ENCODE measurements at places on chromosomes 16 and 17.

DNA sequence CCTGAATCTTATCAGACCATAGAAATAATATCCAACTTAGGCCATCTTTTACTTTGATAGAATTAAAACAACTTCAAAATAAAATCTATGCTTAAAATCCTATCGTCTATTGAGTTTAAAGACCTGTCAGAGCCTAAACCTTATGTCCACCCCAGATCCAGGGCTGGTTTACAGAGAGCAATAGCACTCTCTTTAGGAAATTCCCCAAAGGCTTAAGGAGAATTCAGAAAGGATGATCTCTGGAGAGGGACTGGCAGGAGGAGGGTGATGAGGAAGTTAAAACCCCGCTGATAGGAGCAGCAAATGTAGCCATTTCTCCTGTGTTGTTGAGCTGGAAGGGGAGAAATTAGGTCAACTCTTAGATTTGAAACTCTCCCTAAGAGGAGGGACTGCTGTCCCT lies 175.3 kb downstream of the HS3ST4 start:
- no peak for DNase-seq

GRCh38 chr16:86848821-86849220 lies 270.5 kb downstream of the FOXL1 start:
- no peak for DNase-seq

DNA sequence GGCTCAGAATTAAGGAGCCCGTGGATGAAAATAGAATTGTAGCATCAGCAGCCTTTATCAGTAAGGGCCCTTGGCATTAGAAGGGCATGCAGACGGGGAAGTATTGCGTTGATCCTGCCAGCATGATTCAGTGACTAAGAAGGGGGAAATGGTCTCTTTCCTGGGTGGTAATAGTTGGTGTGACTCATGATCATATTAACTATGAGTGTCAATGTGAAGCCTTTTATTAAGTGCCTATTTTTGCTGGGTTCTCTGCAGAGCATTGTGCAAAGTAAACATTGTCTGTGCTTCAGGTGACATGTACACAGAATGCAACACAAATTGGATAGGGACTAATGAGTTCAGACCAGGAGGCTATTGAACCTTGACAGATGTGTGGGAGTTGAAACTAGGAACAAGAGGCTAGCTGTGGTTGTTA lies 24.5 kb downstream of the RCVRN start:
- DNase-seq, result no peak

DNA sequence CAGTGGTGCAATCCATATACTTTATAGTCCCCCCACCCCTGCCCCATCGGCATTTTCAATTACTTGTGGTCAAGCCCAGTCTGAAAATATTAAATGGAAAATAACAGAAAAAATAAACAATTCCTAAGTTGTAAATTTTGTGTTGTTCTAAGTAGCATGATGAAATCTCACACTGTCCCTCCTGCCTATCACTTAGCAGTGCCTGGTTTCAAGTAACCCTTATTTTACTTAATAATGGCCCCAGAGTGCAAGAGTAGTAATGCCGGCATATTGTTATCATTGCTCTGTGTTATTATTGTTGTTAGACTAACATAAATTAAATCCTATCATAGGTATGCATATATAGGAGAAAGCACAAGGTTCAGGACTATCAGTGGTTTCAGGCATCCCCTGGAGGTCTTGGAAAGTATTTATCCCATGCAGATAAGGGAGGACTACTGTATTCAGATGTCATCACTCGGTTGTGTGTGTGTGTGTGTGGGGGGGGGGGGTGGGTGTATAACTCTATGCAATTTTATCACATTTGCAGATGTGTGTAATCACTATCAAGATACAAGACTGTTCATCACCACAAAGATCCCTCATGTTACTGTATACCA lies 9.3 kb downstream of the UBE2G1 start:
- no peak for DNase-seq

GRCh38 chr17:17119533-17119932 lies 77.3 kb downstream of the MPRIP start:
- peak; percentile 48 for DNase-seq

- DNase-seq, result no peak
These were observed 20.1 kb downstream of the NMT1 start for GRCh38 chr17:45081047-45081703.

GRCh38 chr17:3928406-3928805 lies 12.1 kb upstream of the P2RX1 start:
- no peak for DNase-seq

- no peak for DNase-seq
These were observed 17.3 kb downstream of the CA5A start for GRCh38 chr16:87918866-87919680.

GRCh38 chr17:5901731-5902130 lies 168.4 kb upstream of the WSCD1 start:
- DNase-seq, result no peak

DNA sequence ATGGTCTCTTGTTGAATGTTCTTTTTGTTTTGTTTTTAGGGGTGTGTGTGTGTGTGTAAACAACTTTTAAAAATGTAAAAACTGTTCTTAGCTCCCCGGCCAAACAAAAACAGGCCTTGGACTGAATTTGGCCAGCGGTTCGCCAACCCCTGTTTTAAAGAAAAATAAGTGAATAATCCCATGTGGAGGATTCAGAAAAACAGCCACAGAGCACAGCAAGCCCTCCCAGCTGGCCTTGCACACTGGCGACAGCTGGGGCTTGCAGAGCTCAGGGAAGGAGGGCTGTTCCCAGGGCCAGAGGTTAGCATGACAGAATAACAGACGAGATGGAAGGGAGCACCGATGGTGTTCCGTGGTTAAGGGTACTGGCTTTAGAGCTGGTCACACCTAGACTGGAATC lies 39.0 kb downstream of the EMP2 start:
- no peak for DNase-seq

- DNase-seq, result no peak
These were observed 60.8 kb upstream of the CORO6 start for GRCh38 chr17:29683481-29683880.

- no peak for DNase-seq
These were observed 9.7 kb downstream of the RHBDF2 start for GRCh38 chr17:76491271-76492122.

DNA sequence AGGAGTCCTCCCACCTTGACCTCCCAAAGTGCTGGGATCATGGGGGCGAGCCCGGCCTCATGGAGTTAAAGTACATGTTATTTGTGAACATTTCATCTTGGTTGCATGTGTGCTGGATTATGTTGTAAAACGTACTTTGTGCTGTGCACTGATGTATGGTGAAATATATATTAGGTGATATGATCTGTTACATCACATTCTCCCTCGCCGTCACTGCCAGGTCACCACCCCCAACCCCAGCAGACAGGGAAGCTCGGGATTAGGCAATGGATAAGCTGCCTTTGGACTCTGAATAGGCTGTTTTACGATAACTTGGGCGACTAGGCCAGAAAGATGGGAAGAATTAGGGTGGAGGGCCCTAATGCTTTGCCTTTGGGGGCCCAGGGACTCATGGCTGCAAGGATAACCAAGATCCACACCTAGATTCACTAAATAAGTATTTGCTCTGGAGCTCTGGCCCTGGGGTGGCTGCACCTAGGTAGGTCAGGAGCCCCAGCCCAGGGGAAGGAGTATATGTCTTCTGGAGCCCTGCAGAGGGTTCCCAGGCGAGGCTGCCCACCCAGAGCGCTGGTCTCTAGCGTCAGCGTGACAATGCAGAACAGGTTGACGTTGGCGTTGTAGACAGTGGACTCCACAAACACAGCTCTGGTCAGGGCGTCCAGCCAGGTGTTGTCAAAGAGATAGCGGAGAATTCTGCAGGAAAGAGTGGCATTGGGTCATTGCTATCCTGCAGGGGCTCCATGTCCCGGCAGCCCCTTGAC lies 27.1 kb upstream of the GCSH start:
- no peak for DNase-seq

GRCh38 chr17:78357177-78357586 lies 2.7 kb downstream of the SOCS3 start:
- DNase-seq, result no peak

DNA sequence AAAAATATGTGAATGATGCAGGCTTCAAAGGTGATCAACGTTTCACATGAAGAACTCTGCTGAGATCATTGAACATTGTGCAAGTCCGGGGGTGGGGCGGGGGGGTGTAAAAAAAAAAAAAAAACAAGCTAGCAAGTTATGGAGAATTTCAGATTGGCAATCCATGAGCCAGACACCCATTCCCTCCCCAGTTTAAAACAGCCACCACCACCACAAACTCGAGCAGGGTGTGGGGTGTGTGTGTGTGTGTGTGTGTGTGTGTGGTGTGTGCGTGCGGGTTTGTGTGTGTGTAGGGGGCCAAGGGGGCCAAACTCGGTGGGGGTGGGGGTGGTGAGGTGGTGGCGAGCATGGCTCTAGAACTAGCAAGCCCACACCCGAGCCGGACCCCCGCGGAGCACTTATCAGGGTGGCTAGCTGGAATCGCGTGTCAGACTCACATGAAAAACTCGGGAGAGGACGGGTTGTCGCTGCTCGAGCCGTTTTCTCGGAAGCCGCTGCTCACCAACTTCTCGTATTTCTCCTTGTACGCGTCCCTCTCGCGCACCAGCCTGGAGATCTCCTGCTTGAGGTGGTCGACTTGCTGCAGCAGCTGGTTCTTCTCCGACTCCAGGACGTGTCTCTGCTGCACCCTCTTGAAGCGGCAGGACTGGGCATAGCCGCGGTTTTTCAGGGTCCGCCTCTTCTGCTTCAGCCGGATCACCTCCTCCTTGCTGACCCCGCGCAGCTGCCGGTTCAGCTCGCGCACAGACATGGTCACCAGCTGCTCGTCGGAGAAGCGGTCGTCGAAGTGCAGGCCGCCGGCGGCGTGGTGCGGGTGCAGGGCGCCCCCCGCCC lies 2.0 kb downstream of the MAF start:
- peak; percentile 30 for DNase-seq

DNA sequence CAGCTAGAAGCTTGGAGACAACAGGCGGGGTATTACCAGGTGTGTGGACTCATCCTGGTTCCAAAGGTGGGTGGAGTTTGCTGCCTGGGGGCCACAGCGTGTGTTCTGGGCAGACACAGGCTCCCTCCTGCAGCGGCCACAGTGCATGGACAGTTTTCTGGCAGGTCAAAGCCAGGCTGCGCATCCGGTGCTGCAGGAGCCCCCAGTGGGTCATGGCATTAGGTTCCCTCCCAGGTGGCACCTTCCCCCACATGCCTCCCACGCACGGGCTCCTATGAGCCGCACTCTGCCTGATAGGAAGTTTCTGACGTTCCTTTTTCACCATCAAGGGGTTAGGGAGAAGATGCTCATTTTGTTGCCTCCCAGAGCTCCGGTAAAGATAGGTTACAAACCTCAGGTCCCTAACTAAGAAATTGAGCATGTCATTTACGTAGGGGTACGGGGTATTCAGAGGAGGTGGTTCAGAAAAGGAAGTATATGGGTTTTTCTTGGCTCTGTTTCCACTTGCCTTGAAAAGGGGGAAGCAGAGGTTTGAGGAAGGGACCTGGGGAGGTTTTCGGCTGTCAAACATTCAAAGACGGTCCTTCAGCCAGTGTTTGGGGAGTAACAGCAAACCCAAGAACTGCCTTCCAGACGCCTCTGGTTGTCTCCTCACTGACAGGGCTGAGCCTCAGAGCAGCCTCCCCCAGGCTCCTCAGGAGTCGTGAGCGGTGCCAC lies 32.7 kb upstream of the NAT9 start:
- no peak for DNase-seq

DNA sequence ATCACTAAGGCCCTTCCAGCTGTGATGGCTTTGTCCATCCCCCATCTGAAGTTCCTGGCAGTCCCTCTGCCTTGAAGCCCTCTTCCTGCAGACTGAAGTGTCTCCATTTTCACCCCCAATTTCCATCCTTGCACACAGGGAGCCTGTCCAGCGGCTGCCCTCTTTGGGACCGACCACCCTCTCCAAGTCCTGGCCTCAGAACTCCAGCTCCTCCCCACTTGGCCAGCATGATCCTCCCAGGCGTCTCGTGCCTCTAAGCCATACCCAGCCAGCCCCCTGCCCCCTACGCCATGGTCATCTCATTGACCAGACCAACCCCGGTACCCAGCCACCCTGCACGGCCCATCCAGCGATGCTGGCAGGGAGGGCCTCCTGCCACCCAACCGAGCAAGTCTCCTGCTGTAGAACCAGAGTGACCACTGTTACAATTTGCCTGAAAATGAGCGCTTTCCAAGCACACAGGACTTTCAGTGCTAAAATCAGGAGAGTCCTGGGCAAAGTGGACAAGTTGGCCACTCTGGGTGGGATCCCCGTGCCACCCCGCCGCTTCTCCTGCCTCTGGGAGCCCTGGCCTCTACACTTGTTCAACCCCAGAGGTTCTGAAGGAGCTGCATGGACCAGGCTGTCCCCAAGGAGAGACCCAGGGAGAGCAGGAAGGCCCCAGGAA lies 362.0 kb downstream of the SEC14L1 start:
- no peak for DNase-seq

- no peak for DNase-seq
These were observed 30.4 kb downstream of the RAI1 start for GRCh38 chr17:17711641-17712162.

GRCh38 chr17:68737761-68738443 lies 136.7 kb upstream of the FAM20A start:
- no peak for DNase-seq

GRCh38 chr17:64156670-64157069 lies 26.7 kb upstream of the ERN1 start:
- no peak for DNase-seq

DNA sequence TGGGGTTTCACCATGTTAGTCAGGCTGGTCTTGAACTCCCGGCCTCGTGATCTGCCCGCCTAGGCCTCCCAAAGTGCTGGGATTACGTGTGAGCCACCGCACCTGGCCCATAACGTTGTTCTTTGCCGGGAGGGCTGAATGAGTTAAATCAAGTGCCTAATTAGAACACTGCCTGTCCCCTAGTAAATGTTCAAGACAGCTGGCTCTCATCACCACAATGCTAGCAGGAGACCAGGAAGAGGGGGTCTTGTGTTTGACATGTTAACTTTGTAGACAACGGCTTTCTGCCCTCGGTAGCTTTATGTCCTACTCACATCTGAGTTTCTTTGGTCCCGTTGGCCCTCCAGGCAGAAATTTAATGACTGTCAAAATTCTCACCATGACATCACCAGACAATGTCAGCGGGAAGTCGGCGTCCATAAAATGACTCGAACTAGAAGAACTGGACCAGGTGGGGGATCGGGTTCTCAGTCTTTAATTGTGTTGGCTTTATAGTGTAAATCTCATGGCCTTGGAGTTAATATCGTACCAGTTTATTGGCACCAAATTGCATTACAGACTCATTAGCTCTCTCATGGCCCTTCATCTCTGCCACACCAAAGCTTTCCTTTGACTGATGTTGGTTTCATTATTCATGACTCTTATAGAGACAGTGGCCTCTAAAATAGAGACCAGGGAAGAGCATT lies 11.4 kb upstream of the ITPRIPL2 start:
- no peak for DNase-seq

DNA sequence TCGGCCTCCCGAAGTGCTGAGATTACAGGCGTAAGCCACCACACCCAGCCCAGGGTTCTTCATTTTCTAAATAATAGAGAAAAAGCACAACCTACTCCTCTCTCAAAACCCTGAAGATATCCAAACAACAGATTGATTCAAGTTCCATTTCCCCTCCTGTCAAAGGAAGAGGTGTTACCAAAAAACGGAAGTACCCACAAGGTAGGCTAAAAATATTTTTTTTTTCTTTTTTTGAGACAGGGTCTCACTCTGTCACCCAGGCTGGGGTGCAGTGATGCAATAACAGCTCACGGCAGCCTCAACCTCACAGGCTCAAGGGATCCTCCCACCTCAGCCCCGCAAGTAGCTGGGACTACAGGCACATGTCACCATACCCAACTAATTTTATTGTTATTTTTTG lies 18.9 kb downstream of the UTP6 start:
- DNase-seq, result no peak

All from activated T-cell treated with anti-CD3 and anti-CD28 coated beads for 24 hours (primary cell).